Esophagus mucosa (tissue), 1 donor: ENCODE measurements at places on chromosomes 11 and 22.

DNA sequence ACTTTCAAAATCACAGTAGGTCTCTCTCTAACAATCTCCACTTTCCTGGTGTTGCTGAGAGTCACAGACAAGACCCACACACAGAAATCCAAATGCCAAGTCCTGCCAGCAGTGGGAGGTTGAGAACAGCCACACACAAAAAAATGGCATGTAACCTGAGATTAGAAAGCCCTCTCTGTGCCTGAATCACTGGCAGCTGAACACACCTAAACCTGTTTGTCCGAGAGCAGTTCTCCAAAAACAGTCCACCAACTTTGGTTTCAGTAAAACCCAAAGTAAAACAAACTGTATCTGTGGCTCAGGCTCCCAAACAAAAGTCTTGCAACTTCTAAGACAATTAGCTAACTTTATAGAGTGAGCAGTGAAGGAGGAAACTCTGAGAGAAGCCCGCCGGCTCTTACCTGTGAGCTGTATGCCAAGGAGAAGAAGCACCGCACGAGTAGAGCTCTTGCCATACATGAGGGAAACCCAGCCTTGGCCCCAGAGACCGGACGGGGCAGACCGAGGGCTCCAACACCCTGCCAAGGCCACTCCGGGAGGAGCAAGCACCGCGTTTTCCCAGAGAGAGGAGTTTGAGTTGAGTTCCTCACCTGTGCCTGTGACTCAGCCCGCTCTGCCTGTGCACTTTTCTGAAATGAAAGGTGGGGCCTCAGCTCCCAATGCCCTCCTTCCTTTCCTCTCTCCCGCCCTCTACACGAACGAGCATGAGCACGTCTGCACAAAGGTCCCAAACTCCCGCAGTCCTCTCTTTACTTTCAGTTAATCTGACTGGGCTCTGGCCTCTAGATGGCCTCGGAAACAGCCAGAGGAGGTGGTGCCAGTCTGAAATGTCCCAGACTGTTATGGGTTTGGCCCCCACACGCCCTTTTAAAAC lies at the start of gene MPZL2:
TSS of gene MPZL2 (minus strand) at position 603 of the 874 bp plus-strand sequence. CDS start at position 459, 144 bp downstream.
- ATAC-seq, result peak; percentile 86

- ATAC-seq, result no peak
These were observed 130.7 kb downstream of the CTTN start for GRCh38 chr11:70528794-70529580.

DNA sequence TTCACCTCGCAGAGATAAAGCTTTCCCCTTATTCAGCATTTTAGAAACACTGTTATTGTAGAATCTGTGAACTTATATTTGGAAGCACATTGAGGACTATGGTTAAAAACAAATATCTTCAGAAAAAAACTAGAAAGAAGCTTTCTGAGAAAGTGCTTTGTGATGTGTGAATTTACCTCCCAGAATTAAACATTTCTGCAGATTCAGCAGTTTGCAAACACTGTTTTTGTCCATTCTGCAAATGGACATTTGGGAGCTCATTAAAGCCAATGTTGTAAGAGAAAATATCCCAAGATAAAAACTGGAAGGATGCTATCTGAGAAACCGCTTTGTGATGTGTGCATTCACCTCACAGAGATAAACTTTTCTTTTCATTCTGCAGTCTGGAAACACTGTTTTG lies 272.7 kb downstream of the OR4A5 start:
- ATAC-seq, result no peak

DNA sequence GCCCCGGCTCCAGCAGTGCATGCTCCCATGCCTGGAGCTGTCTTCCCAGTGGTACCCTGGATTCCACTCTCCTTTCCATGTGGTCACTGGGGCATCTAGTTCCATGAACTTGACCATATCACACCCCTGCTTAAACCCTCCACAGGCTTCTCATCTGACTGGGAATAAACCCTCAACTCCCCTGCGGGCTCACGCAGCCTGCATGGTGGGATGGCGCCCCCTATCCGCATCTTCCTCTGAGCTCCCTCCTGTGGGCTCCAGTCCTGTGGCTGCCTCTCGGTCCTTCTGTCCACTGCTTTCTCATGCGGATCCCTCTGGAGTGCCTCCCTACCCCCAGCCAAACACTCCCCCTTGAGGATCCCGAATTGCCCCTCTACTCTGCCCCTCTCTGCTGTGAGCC lies 41.4 kb upstream of the TTLL12 start:
- ATAC-seq, result no peak
